ENCODE measurements at places on chromosomes 2 and 18. TPM values are rescaled to one million over a fixed set of nuclear protein-coding genes. Genes with fewer than 3 reads are reported as not detected.

GDF7 gene
- total RNA-seq, result 1.1 TPM

PLEKHH2 gene
- 6.5 TPM for total RNA-seq

SLC9A2 gene
- total RNA-seq, result 0.26 TPM

SLC9A4 gene
- not detected for total RNA-seq

All from adrenal gland (tissue), 19 donors.